ENCODE measurements at places on chromosomes 7 and 10. TPM values are rescaled to one million over a fixed set of nuclear protein-coding genes. Genes with fewer than 3 reads are reported as not detected.

DNA sequence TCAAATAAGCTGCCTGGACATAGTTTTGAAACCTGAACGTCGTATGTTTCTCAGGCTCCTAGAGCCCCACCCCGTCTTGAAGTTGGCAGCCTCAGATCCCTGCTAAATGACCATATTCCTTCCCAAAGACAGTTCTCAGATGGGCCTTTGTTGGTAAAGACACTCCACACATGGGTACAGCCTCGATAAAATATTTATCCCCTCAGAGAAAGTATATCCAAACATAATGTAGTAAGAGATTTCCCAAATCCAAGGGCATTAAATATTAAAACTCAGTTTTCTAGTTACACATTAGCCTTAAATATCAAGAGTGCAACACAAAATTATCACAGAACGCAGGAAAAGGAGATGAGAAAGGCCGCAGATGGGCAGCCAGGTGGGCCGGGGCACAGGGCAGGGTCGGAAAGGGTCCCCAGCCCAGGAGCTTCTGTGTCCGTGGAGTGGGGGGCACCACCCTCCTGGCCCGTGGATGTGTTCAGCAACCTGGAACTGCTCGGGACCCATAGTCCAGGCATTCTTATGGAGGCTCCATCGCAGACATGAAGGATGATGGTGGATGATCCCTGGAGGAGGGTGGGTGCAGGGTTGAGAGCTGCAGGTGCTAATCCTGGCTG lies 1.5 kb upstream of the CFAP46 start:
- no peak for DNase-seq

GRCh38 chr10:3421537-3422257 lies 249.1 kb upstream of the PITRM1 start:
- no peak for DNase-seq

DNA sequence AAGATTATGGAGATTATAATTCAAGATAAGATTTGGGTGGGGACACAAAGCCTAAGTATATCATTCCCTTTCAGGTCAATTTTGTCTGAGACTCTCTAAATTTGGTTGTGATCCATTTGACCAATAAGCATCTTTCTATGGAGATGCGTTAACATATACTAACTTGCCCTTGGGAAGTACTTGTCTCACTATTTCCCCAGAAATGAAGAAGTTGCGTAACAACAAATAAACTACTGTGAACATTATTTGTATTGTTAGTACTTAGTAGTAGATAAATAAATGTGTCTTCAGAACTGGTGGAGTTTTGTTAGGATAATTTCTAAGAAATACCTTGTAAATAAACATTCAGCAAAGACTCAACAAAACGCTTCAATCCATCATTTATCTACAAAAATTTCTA lies 127.3 kb upstream of the LYZL2 start:
- DNase-seq, result no peak

DNA sequence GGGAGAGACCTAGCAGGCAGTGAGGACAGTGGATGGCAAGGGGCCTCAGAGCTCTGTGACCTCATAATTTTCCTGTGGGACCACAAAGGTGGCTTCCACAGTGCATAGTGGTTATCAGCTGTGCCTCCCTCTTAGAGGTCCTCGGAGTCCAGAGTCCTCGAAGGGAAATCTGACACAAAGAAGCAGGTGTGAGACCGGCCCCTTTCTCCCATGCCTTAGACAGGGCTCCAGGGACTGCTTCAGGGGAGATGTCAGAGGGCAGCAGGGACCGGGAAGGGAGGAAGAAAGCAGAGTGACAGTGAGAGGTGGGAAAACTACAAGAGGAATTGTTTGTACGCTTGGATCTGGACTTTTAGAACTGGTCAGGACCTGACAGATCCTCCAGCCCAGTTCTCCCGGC lies 66.3 kb downstream of the BAMBI start:
- DNase-seq, result no peak

GRCh38 chr10:61883371-61884025 lies 18.0 kb upstream of the ARID5B start:
- no peak for DNase-seq

DNA sequence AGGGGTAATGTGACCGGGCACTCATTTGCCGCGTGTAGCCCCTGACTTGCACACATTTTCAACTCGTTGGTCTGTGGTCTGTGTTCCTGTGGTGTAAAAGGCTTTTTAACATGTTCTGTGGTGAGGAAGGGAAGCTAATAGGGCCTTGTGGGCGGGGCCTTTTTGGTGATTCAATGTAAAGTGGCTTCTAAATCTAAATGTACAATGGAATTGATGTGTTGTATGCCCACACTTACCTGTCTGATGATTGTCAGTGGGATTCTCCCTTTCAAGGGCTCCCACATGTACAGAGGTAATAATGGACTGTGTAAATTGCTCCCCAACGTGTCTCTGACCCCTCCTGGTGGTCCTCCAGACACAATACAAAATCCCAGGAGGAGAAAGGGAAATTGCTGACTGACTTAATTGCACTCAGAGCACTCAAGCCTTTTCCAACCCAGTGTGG lies 43.1 kb upstream of the GATAD1 start:
- DNase-seq, result no peak

DNA sequence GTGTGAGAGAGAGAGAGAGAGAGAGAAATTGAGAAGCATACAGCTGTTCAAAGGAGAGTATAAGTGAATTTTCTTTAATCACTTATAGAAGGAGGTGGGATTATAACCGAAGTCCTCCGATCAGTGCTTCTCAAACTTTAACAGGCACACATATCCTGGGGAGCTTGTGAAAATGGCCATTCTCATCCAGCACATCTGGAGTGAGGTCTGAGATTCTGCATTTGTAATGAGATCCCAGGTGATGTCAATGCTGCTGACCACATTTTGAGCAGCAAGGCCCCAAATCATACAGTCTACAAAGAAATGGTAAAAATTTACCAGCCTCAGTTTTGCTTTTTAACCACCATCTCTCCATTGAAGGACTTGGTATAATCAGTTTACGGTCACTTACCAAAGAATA lies 219.0 kb downstream of the PTEN start:
- no peak for DNase-seq

DNA sequence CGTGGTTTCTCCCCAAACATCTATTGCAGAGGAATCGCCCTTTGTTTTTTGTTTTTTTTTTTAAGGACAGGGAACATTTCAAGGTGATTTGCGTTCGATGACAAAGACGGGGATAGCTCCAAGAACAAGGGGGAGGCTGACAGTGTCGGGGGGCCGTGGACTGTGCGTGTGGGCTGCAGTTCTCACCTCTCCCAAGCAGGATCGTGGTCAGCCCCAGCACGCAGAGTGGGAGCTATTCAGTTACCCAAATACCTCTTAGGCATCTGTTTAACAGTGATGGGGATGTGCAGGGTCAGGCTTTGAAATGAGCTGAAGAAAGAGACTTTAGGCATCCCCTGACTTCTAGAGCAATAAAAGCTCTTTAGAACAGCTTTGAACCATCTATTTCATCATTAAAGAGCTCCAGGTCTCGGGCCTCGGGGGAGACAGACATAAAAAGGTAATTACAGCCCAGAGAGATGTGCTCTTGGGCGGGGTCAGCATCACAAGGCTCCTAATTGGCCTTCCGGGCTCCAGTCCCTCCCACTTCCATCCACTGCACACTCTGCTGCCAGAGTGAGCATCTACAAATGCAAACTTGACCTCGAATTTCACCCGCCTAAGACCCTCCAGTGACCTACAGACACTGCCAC lies 97.3 kb downstream of the MYL10 start:
- no peak for DNase-seq

- DNase-seq, result no peak
These were observed 183.9 kb downstream of the WNT2 start for GRCh38 chr7:117138981-117139380.

DNA sequence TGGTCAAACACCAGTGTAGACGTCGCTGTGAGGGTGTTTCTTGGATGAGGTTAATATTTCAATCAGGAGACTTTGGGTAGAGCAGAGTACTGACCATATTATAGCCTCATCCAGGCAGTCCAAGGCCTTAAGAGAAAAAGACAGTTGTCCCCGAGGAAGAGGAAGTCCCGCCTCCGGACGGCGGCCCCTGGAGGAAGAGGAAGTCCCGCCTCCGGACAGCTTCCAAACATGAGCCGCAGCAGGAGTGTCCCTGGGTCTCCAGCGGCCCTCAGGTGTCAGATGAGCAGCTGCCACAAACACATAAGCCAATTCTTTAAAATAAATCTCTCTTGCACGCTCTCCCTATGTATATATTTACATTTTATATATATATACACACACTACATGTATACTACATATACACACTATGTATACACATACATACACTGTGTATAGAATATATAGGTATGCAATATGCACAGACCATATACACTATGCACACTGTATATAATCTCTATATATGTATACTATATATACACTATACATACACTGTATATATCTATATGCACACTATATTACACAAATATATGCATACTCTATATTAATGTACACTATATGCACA lies 37.5 kb downstream of the PWWP2B start:
- DNase-seq, result no peak

DNA sequence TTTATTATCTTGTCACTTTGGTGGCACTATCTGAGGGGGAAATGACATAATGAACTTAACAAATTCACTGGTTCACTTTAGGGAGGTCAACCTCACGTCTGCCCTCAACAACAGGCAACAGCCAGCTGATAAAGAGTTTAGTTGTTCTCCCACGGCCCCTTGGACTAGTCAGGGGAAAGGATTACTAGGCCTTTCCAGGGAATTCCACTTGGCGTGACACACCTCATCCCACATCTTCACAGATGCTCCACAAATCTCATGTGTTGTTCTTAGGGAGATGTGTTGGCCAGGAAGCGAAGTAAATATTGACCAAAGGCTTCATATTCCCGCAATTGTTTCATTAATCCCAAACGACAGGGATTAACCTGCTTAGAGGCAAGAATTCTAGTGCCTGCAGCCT lies 183.5 kb upstream of the CDCA7L start:
- DNase-seq, result no peak

DNA sequence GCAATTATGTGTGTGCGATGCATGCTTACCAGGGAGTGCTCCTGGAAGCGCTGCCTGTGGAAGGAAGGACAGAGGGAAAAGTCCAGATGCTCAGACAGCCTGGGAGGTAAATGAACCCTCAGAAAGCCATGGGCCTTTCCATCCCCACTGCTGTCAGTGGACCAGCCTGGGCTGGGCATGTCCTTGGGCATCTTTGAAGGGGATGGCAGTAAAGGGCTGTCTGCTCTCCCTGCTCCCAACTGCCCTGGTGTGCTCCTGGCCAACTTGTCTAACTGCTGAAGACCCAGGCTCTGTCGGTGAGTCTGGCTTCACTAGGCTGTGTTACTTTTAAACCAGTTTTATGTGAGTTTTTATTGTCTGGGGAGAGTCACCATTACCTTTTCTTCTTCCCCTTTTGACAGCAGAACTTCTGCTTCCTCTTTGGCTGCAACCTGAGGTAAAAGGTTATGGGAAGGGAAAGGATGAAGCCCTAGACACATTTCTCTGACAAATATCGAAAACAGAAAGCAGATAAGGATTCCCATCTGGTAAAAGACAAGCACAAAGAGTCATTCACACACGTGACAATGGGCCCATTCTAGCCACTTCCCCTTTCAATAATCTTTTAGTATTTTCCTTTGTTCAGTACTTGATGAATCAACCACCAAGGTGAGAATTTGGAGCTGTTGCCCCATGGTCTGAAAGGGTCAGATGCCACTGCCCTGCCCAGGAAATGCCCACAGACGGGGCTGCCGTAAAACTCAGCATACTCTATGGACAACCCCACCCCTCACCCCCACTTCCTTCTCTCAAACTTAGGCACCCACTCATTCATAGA lies 27.6 kb upstream of the PIK3AP1 start:
- DNase-seq, result no peak

- no peak for DNase-seq
These were observed 222.9 kb downstream of the MTERF1 start for GRCh38 chr7:91657483-91658071.

GRCh38 chr7:82098414-82098813 lies 328.6 kb upstream of the HGF start:
- DNase-seq, result no peak

- DNase-seq, result no peak
These were observed 5.1 kb upstream of the SP4 start for GRCh38 chr7:21422751-21423150.

- no peak for DNase-seq
These were observed 96.2 kb downstream of the ADD3 start for GRCh38 chr10:110103921-110104461.

DNA sequence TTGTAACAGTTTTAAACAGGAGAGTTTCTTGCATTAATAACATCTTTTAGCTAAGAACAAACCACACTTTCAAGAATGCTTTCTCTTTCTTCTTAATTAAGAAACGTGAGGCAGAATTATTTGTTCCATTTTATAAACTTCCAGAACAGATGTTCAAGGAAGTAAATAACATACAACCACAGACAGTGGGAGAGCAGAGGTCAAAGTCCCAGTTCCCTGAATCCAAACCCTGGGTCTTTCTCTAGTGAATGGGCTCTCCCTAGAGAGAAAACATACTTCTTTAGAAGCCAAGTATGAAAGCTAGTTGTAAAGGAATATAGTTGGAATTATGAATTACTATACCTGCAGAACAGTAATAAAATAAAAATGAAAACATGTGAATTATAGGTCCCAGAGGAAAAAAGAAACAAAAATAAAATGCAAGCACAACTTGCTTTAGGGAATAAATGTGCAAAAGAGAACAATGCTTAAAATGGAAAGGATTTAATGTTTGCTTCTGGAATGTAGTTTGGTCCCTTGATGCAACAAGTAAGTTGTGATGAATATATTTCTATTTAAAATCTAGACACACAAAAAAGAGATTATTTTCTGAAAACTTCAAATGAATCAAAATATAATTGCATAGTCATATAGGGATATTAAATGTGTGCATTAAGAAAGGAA lies 6.0 kb downstream of the OR6B1 start:
- no peak for DNase-seq

- DNase-seq, result no peak
These were observed 107.3 kb downstream of the EXOC4 start for GRCh38 chr7:133360201-133360600.

NPY4R2 gene
- total RNA-seq, result not detected

ZC3HAV1 gene
- 3.9 TPM for total RNA-seq

ANXA8 gene
- total RNA-seq, result not detected

SKAP2 gene
- total RNA-seq, result 12.7 TPM

DPP6 gene
- total RNA-seq, result 0.85 TPM

AKR1C3 gene
- total RNA-seq, result 32.2 TPM

CLEC5A gene
- 1.2 TPM for total RNA-seq

MMRN2 gene
- total RNA-seq, result 19.4 TPM

PNLIPRP2 gene
- not detected for total RNA-seq

ZNF425 gene
- 0.76 TPM for total RNA-seq

GDF2 gene
- not detected for total RNA-seq

DNAJC9 gene
- total RNA-seq, result 9.3 TPM

UBE2H gene
- total RNA-seq, result 75.9 TPM

Data from psoas muscle (tissue), 8 donors.